ENCODE measurements at places on chromosomes 2 and 18.

DNA sequence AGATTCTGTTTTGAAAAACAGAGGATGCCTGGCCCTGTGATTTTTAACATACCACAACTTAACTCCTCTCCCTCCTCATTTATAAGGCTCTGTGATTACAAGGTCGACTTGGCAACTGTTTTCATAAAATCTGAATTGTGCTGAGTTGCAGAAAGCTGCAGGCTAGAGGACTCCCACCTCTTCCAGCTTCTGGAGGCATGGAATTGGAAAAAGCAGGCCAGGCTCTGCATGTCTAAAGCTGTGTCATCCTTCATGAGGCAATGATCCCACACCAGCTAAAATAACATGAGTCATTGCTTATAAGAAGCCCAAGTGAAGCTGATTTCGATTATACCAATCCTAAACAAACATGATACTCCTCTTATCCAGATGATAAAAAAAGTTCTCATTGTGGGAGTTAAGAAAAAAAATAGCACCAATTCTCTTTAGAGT, 11.7 kb downstream of the ARHGAP28 start:
- peak; percentile 96 for DNase-seq

- DNase-seq, result no peak
Measured at GRCh38 chr18:9568186-9568585, 46.2 kb downstream of the PPP4R1 start.

- DNase-seq, result peak; percentile 77
Measured at GRCh38 chr2:69667805-69668382, 24.4 kb upstream of the AAK1 start.

- DNase-seq, result no peak
Measured at GRCh38 chr2:67399144-67399543, 2.0 kb downstream of the ETAA1 start.

- DNase-seq, result peak; percentile 16
Measured at GRCh38 chr2:190666895-190667294, 18.0 kb downstream of the NAB1 start.

- peak; percentile 76 for DNase-seq
Measured at GRCh38 chr2:203682688-203683130, 23.7 kb upstream of the CD28 start.

- no peak for DNase-seq
Measured at GRCh38 chr2:145587922-145588321, 1068.0 kb upstream of the ZEB2 start.

GRCh38 chr18:72808680-72809079, 59.1 kb downstream of the NETO1 start:
- no peak for DNase-seq

- DNase-seq, result no peak
Measured at GRCh38 chr2:217120429-217120828, 260.6 kb upstream of the TNP1 start.

DNA sequence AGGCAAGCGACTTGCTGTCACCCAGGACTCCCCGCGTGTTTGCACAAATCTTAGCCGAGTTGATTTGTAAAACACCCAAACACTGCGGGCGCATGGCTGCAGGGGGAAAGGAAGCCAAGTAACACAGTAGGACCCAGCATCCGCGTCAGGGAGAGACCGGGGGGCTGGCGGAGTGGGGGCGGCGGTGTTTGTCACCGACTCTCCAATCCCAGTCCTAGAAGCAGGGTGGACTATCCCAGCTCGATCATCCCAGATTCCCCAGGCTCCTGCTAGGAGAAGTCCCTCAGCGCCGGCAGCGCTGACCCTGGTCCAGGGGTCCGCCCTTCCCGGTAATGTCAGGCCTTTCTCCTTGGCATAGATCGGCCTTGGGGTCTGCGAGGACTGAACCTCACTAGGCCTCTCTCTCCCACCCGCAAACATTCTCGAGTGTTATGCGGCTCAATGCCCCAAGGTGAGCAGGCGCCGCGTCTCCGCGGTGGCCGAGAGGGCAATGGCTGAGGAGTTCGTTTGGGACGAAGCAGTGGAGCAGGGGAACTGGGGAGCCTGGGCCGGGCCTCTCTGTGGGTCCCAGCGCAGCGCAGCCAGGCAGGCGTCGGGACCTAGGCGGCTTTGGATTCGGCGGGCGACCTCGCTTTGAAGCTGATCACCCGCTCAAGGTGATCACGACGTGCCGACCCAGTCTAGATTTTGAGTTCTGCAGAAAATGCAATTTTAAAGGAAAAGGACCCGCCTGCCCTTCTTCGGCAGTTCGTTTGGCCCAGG, 1.5 kb upstream of the GDF7 start:
- DNase-seq, result no peak

GRCh38 chr18:63058521-63058920, 261.0 kb downstream of the BCL2 start:
- DNase-seq, result no peak

GRCh38 chr18:52596748-52597435, 256.9 kb downstream of the DCC start:
- no peak for DNase-seq

- DNase-seq, result no peak
Measured at GRCh38 chr2:134975281-134976009, 56.8 kb downstream of the CCNT2 start.

- DNase-seq, result no peak
Measured at GRCh38 chr2:102120261-102120660, 22.3 kb upstream of the IL1R1 start.

DNA sequence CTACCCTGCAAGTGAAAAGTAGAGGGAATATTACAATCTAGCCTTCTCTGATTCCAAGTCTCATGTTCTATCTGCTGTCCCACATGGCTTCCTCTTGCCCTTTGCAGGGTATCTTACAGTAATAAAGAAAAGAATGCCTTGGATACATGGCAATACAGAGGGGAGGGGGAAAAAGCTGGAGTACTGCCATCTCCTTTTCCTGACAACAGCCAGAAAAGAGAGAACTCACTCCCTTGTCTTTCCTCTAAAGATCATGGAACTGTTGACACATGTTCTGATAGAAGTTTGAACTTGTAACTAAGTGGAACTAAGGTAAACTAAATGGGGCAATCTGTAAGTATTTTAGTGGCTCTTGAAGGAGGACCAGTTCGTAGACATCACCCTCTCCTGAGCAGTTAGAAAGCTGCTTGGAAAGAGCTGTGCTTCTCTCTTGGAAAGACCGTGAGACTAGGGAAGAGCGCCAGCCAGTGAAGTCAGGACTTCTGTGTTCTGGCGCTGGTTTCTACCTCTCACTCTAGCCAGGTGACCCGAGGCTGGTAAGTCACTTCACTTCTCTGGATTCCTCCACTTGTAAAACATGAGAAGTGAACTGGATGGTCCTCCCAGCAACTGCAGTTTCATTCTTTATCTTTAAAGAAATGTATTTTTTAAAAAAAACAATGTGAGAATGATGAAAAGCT, 242.3 kb upstream of the FOSL2 start:
- no peak for DNase-seq

DNA sequence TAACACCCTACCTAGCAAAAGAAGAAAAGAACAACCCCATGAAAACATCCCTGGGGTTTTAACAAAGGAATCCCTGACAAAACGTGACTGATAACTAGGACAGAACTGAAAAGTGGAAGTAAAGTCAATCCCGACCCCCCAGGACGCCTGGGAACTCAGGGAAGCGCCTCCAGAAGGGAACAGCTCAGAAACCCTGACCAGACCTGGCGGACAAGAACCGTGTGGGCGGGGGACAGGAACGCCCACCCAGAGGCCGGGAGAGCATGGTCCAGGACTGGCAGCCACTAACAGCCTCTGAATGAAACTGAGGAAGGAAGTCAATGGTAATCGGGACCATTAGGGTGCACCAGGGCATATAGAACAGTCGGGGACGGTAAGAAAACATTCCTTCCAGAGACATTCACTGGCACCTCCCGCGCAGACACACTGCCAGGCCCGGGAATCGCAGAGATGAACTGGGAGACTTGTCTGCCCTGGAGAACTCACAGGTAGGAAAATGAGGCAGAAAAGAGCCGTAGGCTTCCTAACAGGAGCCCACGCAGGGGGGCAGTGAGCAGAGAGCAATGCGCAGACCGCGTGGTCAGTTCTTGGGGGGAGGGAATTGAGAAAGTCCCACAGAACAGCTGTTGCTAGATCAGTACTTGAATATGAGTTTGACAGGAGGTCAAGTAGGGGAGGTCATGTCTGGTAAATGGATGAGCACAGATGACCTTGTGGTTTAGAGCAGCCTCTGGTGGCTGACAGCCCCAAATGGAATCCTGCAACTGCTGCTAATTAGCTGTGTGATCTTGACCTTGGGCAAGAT, 1.3 kb upstream of the TBC1D8 start:
- peak; percentile 75 for DNase-seq

DNA sequence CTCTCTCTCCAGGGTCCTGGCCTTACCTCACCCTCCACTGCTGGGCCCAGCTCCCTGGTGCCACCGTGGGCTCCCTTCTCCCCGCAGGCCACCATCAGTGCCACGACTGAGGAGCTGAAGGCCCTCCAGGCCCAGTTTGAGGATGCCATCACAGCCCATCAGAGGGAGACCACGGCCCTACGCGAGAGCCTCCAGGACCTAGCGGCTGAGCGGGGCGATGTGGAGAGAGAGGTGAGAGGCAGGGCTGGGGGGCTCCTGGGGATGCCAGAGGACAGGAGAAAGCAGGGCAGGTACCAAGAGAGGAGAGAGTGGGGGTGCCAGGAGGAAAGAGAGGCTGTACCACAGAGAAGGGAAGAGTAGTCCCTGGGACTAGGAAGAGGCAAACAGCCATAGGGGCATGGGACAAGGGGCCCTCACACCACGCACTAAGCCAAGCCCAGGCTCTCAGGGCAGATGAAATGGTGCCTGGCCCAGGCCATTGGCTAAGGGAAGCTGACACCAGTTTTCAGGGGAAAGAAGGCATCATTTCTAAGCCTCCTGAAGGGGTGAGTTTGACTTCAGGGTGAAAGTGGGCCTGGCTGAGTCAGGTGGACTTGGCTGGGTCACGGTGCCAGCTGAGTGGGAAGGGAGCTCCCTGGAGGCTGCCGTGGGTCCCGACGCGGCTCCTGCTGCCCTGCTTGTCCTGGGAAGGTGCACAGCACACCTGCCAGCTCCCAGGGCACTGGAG, 39.0 kb upstream of the SNED1 start:
- no peak for DNase-seq

DNA sequence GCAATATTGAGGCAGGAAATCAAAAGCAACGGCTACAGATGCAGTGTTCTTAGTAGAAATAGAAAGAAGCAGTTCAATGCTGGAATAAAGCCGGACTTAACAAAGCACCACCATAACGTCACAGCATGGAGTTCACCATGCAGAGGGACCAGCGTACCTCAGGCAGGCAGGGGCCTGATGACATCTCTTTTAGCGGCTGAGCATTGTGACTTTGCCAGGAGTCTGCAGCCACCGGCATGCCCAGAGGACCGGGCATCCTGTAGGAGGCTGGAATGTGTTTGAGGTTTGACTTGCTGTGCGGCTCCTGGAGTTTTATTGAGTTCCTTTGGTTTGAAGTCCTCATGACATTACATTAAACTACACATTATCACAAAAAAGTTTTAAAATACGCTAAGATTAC, 139.8 kb downstream of the UXS1 start:
- DNase-seq, result no peak

- DNase-seq, result no peak
Measured at GRCh38 chr18:45412577-45412976, 202.7 kb upstream of the SLC14A2 start.

GRCh38 chr2:107589079-107589491, 237.6 kb upstream of the RGPD4 start:
- DNase-seq, result peak; percentile 56

GRCh38 chr18:43526426-43527145, 249.3 kb upstream of the SYT4 start:
- DNase-seq, result no peak

- DNase-seq, result peak; percentile 58
Measured at GRCh38 chr2:196703695-196704094, 64.2 kb downstream of the CCDC150 start.

DNA sequence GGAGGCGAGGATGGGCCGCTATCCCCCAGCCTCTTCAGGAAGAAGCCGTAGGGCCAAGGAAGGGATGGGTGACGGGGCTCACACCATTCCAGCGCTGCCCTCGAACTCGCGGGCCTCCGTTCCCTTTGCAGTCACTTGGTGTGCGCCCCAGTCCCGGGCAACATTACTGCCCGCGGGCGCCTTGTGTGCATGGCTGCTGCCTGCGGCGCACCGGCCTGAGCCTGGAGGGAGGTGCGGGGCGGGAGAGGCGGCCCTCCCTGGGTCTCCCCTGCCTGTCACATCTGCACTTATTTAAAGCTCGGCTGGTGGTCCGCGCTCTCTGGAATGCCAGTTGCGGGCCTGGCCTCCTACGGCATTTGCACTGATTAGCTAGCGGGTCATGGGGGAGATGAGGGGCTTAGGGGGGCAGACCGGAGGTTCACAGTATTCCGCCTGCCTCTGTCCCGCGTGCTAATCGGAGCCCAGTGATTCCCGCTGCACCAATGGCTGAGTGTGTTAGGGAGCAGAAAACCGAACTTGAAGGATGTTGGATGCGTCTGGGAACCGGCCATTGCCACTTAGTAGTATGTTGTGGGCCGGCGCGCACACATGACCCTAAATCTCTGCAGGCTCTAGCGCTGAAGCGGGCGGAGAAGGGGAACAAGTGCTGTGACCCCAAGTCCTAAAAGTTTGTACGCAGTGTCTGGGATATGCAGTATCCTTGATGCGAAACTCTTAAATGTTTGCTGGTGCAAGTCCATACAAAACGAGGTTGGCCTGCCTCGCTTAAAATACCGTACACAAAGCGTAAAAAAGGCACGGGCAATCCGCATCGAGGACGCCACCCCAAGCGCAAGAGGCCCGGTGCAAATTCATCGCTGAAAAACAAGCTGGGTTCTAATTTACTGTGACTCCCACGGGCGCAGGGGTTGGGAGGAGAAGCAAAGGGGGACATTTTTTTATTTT, 161.2 kb upstream of the SIX2 start:
- no peak for DNase-seq

GRCh38 chr2:237465515-237466148, 21.4 kb upstream of the MLPH start:
- peak; percentile 99 for DNase-seq

DNA sequence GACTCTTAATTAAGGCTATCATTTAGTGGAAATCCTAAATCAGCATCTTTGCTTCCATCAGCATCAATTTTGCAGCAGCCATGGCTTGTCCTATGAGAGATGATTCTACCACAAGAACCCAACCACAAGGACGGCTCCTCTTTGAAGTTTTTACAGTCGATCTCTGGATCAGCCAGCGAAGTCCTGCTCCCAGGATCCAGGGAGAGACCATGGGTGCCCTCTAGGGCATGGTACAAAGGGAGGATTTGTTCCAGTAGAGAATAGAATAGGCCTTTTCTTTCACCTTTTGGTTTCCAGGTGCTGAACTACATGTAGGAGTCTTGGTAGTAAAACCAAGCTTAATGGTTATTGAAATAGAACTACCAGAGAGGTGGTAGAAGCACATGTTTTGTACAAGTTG, 52.7 kb downstream of the TMEM200C start:
- DNase-seq, result no peak

DNA sequence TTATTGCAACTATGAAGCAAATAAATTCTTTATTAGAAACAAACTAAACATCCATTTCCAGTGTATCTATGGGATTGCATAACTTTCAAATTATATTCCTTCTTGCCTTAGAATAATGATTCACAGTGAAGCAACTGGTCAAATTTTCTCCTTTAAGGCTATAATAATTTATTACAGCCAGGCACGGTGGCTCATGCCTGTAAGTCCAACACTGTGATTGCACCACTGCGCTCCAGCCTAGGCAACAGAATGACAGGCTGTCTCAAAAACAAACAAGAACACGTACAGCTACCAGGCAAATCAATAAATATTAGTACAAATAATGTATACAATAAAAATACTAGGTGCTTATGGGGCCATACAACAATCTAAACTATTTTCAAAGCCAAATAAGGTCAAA, 1416.2 kb downstream of the LRP1B start:
- DNase-seq, result no peak

GRCh38 chr2:148882051-148882450, 7.0 kb downstream of the KIF5C start:
- DNase-seq, result no peak
